SW480 (cell line): ENCODE measurements at places on chromosomes 7 and 10.

DNA sequence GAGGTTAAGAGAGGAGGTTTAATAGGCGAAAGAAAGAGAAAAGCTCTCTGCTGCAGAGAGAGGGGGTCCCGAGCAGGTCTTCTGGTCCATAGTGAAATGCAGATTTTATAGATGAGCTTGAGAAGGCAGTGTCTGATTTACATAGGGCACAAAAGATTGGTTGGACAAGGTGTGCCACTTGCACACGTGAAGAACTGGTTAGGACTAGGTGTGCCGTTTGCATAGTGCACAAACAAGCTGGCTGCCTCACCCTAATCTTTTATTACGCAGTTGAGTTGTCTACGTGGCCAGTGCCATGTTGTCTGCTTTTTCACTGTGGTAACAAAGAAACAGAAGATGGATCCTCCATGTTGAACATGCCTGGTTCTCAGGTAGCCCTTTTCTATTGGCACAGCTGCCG, 82.6 kb downstream of the AMPH start:
- no peak for DNase-seq

GRCh38 chr10:17872191-17873091, 63.3 kb downstream of the MRC1 start:
- DNase-seq = no peak

DNA sequence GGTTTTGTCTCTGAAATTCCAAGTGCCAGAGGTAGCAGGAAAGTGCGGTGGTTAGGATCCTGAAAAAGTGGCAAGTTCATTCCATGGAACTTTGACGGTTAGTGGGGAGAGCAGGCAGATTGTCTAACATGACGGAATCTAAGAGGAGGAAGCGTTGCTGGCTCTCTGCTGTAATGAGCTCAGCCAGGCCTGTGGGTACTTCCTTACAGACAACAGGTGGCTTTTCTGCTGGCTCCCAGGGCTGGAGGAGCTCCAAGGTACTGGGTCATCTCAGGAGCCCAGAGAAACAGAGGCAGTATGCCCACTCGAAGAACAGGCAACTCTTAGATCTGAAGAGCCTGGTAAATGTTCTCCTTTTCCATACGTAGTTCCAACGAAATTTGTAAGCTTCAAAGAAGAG, 3.1 kb upstream of the AIFM2 start:
- DNase-seq = no peak

- DNase-seq = no peak
Observed at GRCh38 chr10:82400841-82401240, 525.8 kb downstream of the NRG3 start.

DNA sequence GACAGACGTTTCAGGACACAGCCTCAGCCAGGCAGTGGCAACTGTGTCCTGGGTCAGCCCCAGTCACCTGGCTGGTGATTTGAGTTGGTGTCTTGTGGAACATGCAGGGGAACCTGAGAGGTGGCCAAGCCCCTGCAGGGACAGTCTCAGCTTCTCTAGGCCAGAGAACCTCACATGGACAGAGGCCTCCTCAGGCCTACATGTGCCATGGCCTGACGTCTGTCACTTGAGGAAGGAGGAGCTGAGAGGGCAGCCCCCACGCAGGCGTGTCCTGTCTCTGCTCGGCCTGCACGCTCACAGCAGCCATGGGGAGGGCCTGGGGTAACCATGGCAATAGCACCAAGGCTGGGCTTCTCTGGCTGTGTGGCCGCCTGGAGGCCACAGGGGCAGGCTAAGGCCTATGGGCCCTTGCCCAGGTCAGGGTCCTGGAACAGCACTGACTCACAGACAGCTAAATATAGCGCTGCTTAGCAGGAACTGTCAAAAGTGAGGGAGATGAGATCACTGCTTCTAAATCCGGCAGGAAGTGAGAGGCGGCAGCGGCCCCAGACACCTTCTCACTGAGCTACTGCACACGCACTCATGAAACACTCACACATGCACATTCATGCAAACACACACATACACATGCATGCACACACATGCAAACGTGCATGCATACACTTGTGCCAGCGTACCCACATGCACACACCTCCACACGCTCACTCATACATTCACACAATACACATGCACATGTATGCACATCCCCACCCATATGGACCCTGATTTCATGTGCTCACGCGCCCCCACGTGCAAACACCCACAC, 57.0 kb downstream of the YKT6 start:
- peak; percentile 38 for DNase-seq

GRCh38 chr10:44891721-44892120, 19.4 kb upstream of the TMEM72 start:
- DNase-seq = no peak
